GM04504 (cell line): ENCODE measurements at places on chromosomes 3 and 15.

DNA sequence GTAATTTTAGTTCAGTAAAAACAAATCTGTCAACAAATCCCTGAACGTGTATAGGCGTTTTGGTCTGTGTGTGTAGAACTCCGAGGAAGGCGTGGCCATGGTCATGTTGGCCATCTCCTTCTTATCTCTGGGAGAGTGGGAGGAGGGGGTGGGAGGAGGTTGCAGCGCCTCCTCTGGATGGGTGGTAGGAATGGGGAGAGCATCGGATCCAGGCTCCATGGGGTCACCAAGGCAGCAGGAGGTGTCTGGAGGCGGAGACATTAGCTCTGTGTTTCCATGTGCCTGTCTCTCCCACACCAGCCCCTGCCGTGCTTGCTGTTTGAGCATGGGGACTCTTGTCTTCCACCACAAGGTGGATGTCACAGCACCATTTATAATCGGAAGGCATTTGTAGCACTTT is 34.5 kb upstream of the TRPM1 start:
- no peak for DNase-seq

GRCh38 chr3:10319251-10319650 is 1.7 kb downstream of the SEC13 start:
- no peak for DNase-seq

- no peak for DNase-seq
Measured at GRCh38 chr3:157471064-157471463, 32.2 kb downstream of the VEPH1 start.

- DNase-seq, result no peak
Measured at GRCh38 chr15:90839187-90840071, 29.0 kb upstream of the FURIN start.

DNA sequence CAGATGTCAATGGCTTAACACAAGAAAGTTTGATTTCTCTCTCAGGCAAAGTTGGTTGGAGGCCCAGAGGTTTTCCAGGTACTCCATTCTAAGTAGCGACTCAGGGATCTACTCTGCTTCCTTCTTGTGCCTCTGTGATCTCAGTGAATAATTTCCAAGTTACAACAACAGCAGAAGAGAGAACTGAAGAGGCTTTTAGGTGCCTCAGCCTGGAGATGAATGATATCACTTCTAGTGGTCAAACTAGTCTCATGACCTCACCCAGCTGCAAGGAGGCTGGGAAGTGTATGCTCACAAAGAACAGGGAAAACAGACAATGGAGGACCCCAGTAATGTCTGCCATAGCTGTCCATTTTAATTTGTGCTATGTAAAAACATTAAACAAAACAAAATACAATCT is 4.6 kb upstream of the PRICKLE2 start:
- DNase-seq, result no peak

DNA sequence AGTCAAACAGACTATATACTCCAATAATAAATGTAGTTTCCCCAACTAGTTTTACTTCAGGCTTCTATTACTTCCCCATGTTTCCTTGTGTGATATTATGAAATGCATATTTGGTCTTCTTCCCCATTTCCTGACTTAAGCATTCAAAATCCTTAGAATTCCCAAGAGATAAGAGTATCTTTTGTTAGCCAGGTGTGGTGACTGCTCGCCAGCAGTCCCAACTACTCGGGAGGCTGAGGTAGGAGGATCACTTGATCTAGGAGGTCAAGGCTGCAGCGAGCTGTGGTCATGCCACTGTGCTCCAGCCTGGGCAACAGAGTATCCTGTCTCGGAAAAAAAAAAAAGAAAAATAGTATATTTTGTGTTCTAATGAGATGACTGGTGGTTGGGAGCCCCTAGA is 72.7 kb upstream of the UBE2E2 start:
- DNase-seq, result no peak

DNA sequence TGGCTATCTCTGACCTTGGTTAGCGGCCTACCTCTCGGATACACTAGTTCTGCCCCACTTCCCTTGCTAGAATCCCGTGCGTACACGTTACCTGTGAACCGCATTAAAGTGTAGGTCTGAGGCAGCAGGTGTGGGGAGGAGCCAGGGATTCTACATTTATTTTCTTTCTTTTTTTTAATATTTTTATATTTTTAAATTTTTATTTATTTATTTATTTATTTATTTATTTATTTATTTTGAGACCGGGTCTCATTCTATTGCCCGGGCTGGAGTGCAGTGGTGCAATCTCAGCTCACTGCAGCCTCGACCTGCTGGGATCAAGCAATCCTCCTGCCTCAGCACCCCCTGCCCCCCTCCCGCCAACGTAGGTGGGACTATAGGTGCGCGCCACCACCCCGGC is 60.9 kb upstream of the NR2E3 start:
- no peak for DNase-seq
